ENCODE measurements at places on chromosomes 6 and 20.

GRCh38 chr20:21609221-21609620 is 95.4 kb upstream of the NKX2-2 start:
- DNase-seq, result no peak

DNA sequence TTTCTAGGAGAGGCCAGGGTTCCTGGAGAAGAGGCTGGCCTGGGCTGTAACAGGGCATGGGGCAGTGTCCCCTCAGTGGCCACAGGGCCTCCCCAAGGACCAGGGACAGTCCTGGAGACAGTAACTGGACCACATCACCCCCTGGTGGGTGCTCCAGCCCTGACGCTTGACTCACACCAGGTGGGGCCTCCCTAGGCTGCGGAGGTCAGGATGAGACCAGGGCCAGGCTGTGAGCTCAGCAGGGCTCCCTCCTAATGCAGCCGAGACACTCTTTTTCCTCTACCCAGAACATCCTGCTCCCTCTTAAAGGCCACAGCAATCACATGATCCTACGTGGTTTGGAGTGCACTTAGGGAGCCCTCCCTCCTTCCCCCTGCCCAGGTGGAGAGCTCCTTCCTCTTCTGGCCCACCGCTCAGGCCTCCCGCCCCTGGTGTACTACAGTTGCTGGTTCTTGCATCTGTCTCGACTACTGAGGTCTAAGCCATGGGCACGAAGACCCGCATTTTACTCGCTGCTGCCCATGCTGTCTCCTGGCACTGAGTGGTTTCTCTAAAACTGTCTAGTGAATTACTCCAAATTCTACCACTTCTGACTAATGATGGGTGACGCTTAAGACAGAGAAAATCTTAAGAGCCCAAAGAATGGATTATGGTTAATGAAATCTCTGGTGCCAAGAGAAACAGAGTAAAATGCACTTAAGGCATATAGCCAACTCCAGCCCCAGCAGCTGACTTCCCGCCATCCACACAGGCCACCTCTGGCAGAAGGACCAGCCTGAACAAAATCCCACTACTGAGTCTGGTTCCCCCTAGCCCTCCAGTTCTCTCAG is 166.1 kb upstream of the CST7 start:
- DNase-seq, result no peak

GRCh38 chr20:47546184-47547033 is 44.7 kb downstream of the NCOA3 start:
- no peak for DNase-seq

DNA sequence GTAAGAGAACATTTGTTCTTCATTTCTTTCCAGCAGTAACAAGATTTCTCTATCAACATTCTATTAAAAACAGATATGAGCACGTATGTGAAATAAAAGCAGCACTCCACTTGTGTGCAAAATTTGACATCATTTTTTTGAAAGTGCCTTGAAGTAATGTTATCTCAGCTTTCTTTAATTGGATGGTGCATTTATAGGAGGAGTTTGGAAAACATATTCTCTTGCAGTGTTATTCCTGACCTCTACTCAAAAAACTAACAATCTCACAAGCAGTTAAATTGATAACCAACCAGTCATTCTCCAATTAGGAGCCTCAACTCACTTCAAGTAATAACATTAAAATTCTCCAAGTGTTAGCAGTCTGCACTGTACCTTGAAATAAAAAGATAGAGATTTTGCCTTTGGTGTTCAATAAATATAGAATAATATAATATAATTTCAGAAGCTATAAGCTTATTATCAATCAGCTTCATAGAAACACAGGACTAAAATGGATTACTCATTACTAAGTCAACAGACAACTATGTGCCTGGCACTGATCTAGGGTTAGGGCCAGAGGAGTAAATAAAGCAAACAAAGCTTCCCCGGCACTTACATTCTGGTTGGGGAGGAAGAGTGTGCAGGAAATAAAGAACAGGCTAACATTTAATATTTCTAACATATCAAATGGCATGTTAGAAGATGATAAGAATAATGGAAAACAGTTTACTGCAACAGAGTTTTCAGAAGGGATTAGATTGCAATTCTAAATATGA is 149.0 kb upstream of the SGK1 start:
- no peak for DNase-seq

GRCh38 chr20:57762531-57763234 is 52.9 kb upstream of the PMEPA1 start:
- DNase-seq, result no peak

- no peak for DNase-seq
Measured at GRCh38 chr20:45181639-45182038, 6.9 kb downstream of the PI3 start.

- DNase-seq, result no peak
Measured at GRCh38 chr6:17042422-17043147, 59.3 kb upstream of the STMND1 start.

GRCh38 chr6:52712136-52712535 is 41.2 kb downstream of the TMEM14A start:
- no peak for DNase-seq

DNA sequence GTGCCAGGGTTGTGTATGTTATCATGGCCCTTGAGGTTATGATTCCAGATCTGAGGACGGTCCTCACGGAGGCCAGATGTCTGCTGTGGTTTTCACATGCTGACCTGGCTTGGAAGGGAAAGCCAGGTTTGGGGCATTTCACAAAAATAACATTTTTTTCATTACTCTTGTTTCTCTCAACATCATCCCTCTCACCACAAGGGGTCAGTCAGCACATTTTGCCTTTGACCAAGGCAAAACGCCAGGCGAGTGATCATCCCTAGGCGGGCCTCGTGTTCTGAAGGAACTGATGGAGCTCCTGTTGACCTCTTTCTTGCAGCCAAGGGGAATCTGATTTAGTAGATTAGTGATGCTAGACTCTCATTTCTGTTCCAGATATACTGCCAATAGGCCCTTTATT is 133.5 kb downstream of the TBC1D7 start:
- no peak for DNase-seq

DNA sequence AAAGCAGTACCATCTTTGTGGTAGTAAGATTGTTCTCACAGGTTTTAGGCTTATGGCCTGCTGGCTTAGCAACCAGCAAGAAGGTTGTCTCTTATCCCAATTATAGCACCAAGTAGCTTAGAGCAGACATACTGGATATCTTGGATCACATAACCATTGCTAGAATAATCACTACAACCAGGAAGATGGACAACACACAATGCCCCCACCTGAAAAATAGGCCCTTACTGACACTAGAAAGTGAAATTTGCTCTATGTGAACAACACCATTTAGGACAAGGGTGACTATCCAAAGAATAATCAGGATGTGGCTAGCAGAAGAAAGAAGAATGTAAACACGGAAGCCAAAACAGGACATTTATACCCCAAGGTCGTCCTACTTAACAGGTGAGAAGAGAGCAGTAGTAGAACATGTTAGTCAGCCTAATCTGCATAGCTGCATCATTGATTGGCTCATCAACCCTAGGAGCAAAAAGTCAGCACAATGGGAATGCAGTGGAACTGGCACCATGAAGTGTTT is 172.7 kb upstream of the MARCKS start:
- no peak for DNase-seq

- DNase-seq, result no peak
Measured at GRCh38 chr20:31833931-31834521, 11.4 kb downstream of the FOXS1 start.

DNA sequence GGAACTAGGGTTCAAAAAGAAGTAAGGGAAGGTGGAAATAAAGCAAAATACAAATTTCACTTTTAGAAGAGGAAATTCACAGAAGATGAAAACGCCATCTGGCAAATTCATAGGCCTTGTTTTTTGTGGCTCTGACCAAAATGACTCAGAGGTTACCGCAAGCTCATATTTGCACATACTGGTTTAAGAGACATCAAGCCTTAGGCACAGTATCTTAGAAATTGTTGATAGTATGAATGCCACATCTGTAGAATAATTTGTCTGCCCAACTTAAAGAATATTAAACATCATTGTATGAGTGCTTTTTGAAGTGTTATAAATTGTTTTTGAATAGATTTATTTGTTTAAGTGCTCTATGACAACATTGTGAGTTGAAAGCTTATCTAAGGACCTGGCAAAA is 10.6 kb downstream of the TAAR1 start:
- DNase-seq, result no peak

- no peak for DNase-seq
Measured at GRCh38 chr20:50724851-50725723, 6.3 kb upstream of the PARD6B start.

GRCh38 chr20:63163596-63164483 is 52.1 kb downstream of the YTHDF1 start:
- DNase-seq, result no peak

DNA sequence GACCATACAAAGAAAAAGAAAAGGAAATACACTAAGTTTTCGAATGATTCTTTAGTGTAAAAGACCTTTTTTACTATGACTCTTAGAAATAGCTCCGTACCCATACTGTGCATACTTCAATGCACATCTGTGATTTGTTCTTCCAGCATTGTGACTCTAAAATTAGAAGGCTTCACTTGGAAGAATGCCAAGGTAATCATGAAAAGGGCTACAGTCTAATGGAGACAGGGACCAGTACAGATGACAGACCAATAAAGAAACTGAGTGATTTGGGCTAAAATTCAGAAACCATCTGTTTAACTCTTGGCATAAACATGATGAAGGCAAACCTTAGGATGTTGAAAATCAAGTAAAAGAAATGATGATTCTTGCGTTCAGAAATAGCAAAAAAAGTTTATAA is 46.3 kb downstream of the CYP39A1 start:
- DNase-seq, result no peak

DNA sequence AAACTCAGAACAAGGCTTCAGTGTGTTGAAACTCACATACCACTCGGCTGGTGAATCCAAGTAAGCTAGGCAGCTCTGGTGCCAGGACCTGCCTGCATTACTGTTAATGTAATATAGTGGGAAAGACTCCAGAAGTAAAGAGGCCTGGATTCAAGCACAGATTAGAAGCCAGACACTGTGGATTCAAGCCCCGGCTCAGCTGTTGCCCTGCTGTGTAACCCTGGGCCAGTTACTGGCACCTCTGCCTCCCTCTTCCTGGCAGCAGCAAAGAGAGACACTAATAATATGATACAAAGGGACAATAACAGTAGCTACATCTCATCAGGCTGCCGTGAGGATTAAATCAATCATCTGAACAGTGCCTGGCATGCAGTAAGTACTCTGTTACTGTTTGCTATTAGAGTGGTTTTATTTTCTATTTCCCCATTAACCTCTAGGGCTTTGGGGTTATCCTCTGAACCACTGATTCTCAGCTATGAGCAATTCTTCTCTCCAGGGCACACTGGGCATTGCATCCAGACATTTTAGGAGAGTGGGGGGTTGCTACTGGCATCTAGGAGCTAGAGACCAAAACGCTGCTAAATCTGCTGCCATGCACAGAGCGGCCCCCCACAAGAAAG is 92.9 kb downstream of the ZMYND8 start:
- no peak for DNase-seq

- DNase-seq, result no peak
Measured at GRCh38 chr20:12594410-12595088, 414.2 kb upstream of the SPTLC3 start.

DNA sequence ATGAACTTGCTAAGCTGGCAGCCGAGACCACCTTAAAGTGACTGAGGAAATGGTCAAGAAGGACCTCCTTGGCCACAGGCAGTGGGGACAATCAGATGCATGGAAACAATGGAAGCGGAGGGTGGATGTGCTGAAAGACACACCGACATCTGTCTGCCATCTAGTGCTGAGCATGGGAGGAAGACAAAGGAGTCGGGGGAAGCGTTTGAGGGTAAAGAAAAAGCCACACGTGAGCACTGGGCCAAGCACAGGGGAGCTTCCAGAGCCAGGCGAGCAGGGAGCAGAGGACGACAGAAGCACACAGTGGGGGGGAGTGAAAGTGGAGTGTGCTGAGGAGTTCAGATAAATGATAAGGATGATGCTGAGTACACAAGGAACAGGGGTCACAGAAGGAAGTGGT is 367.8 kb downstream of the ZFAND3 start:
- no peak for DNase-seq

- no peak for DNase-seq
Measured at GRCh38 chr6:128327890-128328289, 192.5 kb downstream of the PTPRK start.

DNA sequence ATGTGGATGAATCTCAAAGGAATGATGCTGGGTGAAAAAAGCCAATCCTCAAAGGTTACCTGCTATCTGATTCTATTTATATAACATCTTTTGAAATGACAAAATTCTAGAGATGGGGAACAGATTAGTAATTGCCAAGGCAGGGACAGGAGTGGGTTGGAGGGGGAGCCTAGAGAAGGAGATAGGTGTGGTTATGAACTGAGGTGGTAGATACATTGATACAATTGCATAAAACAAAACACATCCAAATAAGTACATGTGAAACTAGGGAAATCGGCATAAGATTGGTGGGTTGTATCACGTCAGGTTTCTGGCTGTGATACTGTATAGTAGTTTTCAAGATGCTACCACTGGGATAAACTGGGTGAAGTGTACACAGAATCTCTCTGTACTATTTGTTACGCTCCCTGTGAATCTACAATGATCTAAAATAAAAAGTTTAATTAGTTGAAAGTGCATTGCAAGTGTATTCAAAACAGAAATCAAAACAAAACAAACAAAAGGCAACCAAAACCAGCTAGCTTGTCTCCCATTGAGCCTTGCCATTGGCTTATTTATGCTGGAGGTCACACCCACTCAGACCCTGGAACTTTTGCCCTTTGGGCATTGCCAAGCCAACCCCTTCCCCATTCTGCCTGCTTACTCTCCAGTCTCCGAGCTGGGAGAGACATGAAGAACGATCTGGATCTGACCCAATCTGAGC is 27.8 kb downstream of the PPP1R16B start:
- DNase-seq, result no peak

- no peak for DNase-seq
Measured at GRCh38 chr6:82875573-82876185, 190.0 kb downstream of the UBE3D start.

- no peak for DNase-seq
Measured at GRCh38 chr6:33724102-33725023, 12.9 kb upstream of the UQCC2 start.

- no peak for DNase-seq
Measured at GRCh38 chr20:51021067-51022025, 1.6 kb downstream of the KCNG1 start.

DNA sequence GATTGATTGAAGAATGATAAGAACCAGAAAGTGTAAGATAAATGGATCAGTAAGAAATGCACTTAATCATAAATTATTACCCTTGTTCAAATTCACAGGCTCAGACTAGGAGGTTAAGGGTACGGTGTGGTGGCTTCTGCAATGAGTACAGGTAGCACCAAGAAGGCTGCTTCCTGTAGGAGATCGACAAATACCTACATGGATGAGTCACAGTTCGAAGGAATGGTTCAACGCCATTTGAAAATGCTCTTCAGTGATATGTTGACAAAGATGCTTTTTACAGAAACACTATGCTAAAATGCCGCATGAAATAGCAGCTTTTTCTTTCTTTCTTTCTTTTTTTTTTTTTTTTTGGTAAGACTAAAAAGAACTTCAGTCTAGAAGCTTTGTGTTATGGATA is 116.2 kb downstream of the DTNBP1 start:
- no peak for DNase-seq

GRCh38 chr6:906920-907319 is 214.0 kb upstream of the EXOC2 start:
- DNase-seq, result no peak

All from T-cell (primary cell).